ENCODE measurements at places on chromosomes 11 and 22.

DNA sequence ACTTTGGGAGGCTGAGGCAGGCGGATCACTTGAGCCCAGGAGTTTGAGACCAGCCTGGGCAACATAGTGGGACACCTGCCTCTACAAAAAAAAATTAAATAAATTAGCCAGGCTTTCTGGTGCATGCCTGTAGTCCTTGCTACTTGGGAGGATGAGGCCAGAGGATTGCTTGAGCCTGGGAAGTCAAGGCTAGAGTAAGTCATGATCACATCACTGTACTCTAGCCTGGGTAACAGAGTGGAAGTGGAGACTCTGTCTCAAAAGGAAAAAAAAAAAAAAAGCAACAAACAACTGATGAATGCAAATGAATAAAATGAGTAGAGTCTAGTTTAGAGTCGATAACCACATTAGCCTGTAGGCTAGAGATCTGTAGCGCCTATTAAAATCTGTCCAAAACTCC is 3.9 kb upstream of the BCL2L13 start:
- DNase-seq: no peak

GRCh38 chr11:117687776-117688175 is 109.2 kb downstream of the DSCAML1 start:
- no peak for DNase-seq

- DNase-seq: no peak
Measured at GRCh38 chr11:115963156-115963555, 458.9 kb upstream of the CADM1 start.

GRCh38 chr11:47056261-47056915 is 119.8 kb downstream of the CSTPP1 start:
- DNase-seq: no peak

- DNase-seq: no peak
Measured at GRCh38 chr11:123180166-123180565, 14.9 kb downstream of the CLMP start.

- no peak for DNase-seq
Measured at GRCh38 chr11:90700789-90701439, 478.1 kb upstream of the CHORDC1 start.

GRCh38 chr22:42928969-42929837 is 72.1 kb upstream of the ARFGAP3 start:
- DNase-seq: no peak

GRCh38 chr11:68146010-68146540 is 24.9 kb upstream of the CHKA start:
- no peak for DNase-seq

DNA sequence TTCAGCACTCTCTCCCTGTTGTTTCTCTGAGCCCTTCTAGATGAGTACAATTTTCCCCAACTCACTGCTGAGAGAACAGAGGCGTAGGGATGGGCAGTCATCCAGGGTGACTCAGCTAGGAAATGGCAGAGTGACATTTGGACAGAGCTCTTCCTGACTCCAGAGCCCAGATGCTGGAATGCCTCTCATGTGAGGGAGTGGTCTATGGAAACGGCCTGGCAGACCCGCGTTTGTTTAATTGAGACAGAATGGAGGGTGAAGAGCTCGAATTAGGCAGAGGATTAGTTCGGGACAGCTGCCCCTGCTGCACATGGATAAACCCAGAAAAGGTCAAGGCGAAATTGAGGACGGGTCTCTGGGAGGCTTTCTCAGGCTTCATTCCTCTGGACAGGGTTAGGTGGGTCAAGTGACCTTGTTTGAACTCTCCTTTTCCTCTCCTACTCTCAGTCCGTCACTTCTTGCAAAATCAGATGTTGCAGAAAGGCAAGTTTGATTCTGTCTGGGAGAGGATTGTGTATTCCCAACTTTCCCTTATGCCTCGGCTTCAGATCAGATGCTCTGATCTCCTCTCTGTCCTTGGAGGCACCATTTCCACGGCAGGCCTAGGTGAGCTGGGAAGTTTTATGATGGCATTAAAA is 7.6 kb upstream of the LMO2 start:
- no peak for DNase-seq

DNA sequence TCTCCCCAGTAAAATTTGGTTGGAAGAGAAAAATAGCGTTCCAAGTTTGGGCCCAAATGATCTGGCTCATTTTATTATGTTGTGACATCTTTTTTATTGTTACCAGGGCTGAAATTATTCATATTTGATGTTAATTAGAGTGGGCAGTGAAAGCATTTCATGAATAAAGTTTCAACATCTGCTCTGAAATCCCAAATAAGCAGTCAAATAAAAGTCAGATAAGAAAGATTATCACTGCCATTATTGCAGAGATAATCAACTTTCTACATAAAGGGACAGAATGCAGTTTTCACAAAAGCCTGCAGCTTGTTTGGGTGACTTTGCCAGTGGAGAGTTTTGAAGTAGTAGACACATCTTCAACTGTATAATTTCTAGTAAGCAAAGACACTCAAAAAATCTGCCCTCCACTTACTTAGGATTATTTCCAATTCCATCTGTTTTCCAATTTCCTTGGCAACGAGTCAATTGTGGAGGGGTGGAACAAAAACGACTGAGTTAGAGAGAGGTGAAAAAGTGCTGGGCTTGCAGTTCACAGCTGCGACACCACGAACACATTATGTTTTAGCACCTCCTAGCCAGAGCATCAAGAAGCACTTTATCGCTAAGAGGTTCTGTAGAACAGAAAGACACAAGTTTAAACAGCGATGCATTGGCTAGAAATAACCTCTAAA is 9.0 kb downstream of the TECTA start:
- no peak for DNase-seq
